ENCODE measurements at places on chromosomes 2 and 18.

- no peak for DNase-seq
Observed at GRCh38 chr18:79982736-79983135, 5.6 kb downstream of the TXNL4A start.

DNA sequence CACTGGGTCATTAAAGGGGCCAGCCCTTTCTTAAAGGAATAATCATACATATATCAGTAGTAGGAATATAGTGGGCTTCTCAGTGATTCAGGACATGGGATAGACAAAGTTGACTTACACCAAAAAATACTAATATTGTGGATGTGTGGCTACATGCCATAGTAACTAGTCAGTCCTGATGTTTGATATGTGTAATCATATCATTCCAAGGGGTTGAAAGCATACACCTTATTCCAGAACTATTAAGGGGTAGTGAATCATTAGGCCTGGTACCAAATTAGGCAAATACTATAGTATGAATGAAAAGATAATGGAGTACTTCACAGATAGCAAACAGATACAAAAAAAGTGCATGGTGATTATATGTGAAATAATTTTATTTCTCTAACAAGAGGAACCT, 814.9 kb upstream of the NRXN1 start:
- DNase-seq, result no peak

DNA sequence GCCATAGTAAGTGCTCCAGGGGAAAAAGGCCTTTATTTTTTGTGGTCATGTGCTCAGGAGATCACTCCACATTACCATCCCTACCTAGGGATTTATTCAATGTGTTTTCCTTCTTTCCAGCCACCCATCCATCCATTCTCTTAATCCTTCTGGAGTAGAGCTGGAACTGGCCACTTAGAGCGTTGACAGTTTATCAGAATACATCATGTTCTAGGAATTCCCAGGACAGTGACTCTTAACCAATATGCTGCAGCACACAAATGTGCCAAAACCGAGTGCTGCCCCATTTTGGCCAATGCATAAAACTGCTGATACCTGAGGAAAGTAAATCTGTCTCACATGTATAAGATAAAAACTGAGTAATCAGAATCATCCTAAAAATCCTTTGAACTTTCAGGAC, 63.7 kb downstream of the FARSB start:
- DNase-seq, result no peak

GRCh38 chr2:219516888-219517287, 2.6 kb downstream of the ASIC4 start:
- no peak for DNase-seq

DNA sequence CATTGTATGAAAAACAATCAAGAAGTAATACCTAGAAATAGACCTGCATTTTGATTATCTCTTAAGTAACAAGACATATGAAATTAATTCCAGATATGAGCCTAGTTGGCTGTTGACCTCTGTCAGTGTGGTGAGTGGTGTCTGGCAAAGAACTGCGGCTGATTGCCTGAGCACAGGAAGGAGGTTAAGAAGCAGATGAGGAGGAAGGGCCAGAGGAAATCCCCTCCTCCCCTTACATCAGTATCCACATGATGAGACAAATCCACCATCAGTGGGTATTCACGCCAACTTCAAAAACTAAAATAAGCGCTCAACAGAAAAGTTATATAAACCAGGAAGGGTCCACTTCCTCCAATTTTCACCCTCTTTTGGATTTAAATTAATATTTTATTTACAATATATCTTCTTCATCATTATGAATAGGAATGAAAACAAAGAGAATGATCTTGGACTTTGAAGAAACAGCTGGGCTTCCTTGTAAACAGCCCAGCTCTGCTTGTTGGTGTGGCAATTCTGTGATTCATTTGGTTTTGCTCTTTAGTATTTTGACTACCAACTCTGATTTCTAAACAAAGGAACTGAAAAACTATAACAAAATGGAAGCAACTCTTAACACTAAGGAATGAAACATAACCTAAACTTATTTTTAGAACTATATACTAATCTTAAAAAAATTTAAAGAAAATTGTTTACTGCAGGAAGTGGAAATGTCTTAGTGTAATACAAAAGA, 27.3 kb downstream of the RFTN2 start:
- DNase-seq, result no peak

GRCh38 chr2:153575171-153575853, 96.8 kb upstream of the RPRM start:
- no peak for DNase-seq

- no peak for DNase-seq
Observed at GRCh38 chr2:60973705-60974104, 43.8 kb upstream of the PEX13 start.

DNA sequence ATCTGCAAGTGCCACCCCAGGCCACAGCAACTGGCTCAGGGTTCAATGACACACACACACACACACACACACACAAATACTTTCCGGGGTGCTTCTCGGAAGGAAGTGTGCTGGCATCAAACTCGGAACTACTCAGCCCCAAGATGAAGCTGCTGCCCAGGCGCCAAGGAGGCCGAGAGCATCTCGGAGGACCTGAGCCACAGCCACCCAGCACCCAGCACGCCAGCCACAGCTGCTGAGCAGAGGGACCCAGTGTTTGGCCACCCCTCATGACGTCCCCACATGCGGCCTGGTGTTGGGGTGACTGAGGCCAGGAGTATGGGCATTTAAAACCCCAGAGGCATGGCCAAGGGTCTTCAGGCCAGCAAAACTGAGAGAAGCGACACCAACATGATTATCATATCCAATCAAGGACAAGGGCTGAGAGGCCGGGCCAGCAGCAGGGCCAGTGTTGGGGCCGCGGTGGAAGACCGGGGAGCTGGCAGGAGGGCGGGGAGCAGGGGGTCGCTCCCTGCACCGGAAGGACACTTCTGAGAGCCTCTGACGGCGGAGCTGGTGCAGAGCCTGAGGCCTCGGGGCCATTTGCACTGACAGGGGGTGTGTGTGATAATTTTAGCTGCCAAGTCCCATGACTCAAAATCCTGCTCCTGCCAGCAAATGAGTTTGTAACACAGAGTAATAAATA, 61.8 kb downstream of the BIN1 start:
- DNase-seq, result no peak

GRCh38 chr2:85481818-85482777, 56.9 kb upstream of the MAT2A start:
- DNase-seq, result no peak

DNA sequence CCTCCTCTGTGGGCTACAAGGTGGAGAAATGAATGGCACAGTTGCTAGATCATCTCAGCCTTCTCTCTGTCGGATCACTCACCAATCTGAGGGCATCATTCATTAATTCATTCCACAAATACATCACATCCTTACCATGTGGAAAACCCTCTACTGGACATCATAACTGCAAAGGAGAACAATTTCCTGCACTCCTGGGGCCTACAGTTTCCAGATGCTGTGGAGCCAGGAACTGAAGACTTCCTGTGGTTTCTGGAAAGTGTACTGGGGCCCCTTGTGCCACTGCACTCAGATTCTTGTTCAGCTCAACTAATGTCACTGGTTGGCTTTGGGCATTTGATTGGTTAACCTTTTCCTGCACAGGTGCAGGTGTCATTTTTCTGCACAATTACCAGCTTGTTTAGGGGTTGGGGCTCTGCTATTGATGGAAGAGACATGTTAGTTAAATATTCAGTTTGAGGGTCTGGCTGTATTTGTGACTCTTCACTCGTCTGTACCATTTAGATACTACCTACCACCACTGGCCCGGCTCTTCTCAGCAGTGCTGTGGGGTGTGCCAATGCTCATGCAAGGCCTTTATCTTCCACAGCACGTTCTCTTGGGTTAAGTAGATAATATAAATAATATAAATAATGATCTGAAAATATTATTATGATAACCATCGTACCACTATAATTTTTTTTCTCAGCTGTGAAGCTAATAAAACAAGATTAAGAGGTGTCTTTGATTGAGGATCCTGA, 427.3 kb downstream of the TSN start:
- DNase-seq, result no peak

- DNase-seq, result no peak
Observed at GRCh38 chr2:66805016-66805865, 370.3 kb downstream of the MEIS1 start.

- DNase-seq, result no peak
Observed at GRCh38 chr18:10417664-10418063, 36.8 kb upstream of the APCDD1 start.

DNA sequence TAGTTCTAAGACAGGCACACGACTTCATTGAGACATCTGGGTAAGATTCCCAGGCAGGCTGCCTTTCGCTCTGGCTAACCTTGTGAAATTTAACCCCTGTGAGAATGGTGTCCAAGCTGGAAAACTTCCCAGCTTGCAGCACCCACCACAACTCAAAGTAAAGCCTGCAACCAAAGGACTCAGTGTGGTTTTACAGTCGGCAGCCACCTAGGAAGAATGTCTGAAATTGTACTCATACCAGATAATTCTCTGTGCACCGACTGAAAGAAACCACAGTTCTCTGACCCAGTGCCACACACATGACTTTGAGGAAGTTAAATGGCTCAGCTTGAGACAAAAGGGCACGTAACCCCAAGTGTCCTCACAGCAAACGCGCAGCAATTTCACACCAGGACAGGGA, 125.7 kb downstream of the RBMS1 start:
- DNase-seq, result no peak

GRCh38 chr18:45825258-45826044, at the start of gene SIGLEC15:
TSS of gene SIGLEC15 (plus strand) at chr18:45825675. CDS start at chr18:45825729, 54 bp downstream.
- no peak for DNase-seq

DNA sequence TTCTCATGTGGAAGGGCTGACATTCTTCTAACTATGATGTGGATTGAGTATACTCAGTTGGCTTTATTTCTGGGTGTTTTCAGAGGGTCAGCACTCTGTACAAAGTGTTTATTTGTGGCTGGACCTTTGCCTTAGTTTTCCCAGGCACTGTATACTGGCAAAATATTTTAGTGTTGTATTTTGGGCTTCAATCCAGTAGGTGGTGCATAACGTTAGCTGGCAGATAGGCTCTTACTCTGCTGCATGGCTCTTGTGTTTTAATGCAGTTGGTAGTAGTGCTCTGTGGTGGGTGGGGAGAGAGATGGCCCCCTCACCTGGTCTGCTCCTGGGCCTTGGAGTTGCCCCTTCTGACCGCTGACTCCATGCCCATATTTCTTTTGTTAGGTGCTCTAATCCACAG, 75.6 kb upstream of the REG3A start:
- DNase-seq, result no peak
